Fibroblast of the conjunctiva (primary cell): ENCODE measurements at places on chromosomes 6 and 20.

DNA sequence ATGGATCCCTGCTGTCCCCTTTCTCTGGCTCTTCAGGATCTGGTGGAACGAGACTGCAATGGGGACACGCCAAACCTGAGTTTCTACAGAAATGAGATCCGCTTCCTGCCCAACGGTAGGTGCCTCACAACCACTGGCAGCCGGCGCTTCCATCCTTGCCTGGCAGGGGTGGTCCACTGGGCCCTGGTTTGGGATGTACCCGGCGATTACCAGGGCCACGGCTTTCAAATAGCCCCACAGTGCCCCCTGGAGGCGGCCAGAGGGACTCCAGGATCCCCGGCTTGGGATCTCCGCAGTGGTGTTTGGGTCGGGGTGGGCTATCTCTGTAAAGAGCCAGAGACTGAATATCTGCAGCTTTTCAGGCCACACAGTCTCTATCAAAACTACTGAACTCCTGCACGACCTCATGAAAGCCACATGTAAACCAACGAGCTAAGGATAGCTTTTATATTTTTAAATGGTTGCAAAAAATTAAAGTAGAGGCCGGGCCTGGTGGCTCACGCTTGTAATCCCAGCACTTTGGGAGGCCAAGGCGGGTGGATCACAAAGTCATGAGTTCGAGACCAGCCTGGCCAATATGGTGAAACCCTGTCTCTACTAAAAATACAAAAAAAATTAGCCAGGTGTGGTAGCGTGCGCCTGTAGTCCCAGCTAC is 3.7 kb downstream of the OGFR start:
- DNase-seq = no peak

DNA sequence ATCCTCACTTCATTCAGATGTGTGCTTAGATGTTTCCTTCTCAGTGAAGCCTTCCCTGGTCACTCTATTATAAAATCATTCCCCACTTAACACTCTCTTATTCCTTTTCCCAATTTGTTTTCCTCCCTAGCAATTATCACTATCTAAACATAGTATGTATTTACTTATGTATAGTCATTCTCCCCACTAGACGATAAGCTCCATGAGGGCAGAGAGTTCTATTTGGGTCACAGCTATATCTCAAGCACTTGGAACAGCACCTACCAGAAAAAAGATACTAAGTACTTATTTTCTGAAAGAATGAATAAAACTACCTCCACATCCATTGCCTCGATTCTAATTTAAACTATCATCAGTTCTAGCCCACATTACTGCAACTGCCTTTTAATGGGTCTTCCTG is 36.5 kb downstream of the USP49 start:
- no peak for DNase-seq

- DNase-seq = no peak
Measured at GRCh38 chr20:24236201-24236600, 233.2 kb upstream of the SYNDIG1 start.

GRCh38 chr6:94088870-94089269 is 669.5 kb upstream of the EPHA7 start:
- no peak for DNase-seq

DNA sequence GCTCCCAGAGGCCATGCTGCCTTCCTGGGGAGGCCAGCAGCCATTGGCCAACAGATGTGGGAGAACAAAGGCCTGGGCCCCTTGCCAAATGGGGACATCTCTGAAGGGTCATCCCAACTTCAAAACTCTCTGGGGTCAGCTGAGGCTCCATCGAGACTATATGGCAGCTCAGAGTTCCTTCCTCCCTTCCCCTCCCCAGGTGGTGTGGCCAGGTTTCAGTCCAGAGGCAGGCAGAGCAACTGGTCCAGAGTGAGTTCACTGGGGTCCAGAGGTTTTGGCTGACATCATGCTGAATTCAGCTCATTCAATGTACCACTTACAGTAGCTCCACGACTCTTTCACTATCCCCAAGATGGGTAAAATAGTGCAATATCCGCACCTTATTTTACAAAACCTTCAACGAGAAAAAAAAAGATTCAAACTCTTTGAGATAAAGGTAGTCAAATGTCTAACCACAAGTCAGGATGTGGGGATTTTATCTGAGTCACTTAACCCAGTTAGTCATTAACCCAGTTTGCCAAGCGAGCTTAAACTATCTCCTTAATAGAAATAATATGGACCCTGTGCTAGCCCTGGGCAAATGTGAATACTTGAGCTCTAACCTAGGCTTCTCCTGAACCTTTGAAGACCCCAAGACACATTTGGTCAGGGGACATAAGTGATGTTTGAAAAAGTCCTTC is 108.4 kb upstream of the PLEKHG1 start:
- no peak for DNase-seq

DNA sequence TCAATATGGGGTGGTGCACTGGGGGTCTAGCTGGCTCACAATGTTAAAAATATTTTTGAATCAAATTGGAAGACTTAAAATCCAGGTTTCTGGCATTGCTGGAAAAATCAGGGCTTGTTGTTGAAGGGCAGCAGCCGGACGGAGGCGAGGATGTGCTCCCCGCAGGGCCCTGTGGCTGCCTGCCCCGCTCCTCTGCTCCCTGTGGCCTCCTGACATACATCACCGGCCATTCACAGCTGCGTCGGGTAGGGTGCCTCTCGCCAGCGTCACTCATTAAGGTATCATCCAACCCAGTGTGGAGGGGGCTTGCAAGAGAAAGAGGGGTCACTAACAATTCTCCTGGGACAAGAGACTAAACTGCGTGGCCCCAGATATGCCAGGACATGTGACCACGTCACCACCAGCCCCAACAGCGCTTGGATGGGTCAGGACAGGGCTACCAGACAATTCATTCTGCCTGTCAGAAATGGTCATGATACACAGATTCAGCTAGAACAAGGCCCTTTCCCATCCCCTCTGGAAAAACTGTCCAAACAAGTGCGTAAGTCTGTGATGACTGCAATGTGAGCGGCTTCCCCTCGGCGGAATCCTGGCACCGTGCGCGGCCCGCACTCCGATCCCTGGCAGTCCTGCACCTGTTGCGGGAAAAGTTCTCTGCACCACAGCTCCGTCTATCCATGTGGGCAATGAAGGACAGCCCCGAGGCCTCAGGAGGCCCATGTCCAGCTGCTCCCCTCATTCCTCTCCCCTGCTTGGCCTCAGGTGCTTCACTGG is 12.0 kb downstream of the GATA5 start:
- DNase-seq = no peak

DNA sequence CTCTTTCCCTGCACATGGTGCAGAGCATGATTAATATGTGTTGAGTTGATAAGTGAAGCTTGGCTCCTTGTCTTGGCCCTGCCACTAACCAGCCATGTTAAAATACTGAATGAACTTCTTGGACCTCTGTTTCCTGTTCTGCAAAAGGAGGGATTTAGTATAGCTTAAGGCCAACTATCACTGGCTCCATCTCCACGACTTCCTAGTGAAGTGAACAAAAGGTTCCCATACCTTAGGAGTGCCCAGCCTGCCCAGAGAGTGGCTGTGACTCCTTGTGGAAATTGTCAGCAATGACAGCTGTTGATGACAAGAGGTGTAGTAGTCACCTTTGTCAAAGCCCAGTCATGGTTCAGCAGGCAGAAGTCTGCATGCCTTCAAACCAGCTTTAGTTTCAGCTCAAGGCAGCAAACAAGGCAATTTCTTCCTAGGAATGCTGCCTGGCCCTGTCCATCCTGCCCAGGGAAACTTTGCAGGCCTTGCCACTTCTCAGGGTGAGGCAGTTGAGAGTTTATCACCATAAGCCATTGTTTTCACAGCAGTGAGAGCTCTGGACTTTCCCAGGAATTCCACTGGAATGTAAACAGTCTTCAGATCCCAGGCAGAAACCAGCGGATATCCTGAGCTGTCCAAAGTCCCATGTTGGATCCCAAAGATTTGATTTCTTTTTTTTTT is 169.7 kb upstream of the TNFAIP3 start:
- no peak for DNase-seq

- peak; percentile 22 for DNase-seq
Measured at GRCh38 chr6:136656121-136656520, 105.9 kb upstream of the MAP7 start.

GRCh38 chr6:105593805-105594671 is 191.2 kb upstream of the PREP start:
- peak; percentile 28 for DNase-seq

DNA sequence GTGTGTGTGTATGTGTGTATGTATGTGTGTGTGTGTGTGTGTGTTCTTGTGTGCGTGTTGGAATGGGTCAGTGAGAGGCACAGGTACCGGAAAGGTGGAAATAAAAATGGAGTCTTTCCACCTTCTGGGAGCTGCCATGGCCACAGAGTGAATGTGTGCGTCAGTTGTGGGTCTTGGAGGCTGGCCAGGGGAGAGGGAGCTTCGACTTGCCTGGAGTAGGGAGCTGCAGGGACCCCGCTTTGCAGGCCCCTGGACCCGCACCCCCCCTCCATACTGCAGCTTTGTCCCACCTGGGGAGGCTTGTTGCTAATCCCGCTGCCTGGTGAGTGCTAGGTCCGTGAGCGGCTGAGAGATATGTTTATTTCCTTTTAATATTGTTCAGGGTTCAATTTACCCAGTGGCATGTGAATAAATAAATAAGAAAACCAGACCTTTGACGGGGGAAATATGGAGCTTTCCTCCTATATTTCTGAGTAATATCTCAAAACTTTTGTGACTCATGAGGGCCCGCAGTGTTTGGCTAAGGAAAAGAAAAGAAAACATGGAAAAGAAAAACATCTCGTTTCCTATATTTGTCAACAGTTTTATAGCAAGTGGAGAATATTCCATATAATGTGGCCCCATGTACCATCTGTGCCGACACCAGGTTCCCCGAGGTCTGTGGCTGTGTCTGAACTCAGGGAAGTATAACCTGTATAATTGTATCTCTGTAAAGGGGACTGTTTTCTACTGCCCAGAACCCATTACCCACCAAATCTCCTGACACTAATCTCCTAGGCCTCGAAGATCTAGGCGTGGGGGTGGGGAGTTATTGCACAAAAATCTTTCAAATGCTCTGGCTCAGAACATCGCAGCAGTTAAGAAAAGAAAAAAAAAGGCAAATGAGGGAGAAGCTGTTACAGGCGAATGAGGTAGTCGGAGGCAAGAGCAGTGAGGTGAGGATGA is 24.6 kb upstream of the CCDC167 start:
- DNase-seq = no peak

- no peak for DNase-seq
Measured at GRCh38 chr20:38178065-38178491, 13.0 kb upstream of the TGM2 start.

GRCh38 chr6:31879143-31879542 is 346 bp upstream of the SLC44A4 start:
- DNase-seq = no peak

DNA sequence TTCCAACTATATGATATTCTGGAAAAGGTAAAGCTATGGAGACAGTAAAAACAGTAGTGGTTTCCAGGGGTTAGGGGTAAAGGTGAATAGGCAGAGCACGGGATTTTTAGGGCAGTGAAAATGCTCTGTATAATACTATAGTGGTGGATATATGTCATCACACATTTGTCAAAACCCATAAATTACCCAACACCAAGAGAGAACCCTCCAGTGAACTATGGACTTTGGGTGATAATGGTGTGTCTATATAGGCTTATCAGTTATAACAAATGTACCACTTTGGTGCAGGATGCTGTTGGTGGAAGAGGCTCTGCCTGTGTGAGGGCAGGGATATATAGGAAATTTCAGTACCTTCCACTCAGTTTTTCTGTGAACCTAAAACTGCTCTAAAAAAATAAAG is 149.9 kb downstream of the GPX5 start:
- no peak for DNase-seq

- DNase-seq = no peak
Measured at GRCh38 chr6:155883741-155884140, 428.1 kb upstream of the NOX3 start.

DNA sequence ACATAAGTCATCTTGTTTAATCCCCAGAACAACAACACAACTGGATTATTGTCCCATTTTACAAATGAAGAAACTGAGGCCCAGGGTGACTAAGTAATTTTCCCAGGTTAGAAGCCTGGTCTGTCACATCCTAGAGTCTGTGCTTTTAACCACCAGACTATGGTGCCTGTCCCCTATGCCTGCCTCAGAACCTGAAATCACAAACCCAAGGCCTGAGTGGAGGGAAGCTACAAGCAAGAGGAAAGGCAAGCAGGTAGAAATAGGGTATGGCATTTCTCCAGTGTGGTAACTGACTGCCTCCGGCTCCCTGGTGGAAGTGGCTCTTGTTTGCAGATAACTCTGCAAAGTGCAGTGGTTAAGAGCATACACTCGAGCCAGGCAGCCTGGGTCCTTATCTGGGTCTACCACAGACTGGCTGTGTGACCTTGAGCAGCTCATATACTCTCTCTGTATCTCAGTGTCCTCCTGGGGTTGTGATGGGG is 2.5 kb downstream of the TMEM63B start:
- no peak for DNase-seq

- DNase-seq = peak; percentile 85
Measured at GRCh38 chr6:30876039-30876730, 8.1 kb upstream of the DDR1 start.

DNA sequence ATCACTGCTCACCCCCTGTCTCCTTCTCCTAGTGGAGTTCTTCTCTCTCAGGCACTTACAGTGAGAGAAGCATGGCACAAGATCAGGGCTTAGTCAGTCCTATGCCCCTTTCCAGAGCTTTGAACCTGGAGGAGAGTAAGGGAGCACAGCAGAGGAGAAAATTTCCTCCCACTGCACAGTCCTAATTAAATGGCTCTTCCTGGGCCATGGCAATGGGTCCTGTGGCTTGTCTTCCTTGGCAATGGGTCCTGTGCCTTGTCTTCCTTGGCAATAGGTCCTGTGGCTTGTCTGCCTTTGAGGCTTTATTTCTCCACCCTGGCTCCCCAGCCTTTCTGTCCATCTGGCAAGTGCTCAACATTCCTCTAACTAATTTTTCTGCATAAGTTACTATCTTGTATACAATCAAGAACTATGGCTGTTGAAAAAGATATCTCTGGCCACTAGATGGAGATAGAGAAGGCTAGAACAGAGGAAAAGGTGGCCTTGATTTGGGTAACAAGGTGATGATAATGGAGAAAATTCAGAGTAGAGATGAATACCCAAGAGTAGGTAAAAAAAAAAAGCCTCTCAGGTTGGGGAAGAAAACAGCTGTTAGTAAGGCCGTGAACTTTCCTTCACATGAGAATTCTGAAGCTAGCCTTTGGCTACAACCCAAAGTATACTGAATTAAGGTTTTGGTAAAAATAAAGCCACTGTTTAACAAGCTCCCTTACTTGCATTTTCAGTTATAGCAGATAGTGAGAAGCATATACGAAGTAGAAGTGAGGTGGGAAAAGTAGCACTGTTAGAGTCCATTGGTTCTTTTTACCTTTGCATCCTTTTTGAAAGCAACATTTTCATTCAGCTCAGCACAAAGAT is 504.9 kb downstream of the DOK5 start:
- no peak for DNase-seq

GRCh38 chr6:37559501-37559900 is 59.8 kb upstream of the CCDC167 start:
- DNase-seq = no peak

DNA sequence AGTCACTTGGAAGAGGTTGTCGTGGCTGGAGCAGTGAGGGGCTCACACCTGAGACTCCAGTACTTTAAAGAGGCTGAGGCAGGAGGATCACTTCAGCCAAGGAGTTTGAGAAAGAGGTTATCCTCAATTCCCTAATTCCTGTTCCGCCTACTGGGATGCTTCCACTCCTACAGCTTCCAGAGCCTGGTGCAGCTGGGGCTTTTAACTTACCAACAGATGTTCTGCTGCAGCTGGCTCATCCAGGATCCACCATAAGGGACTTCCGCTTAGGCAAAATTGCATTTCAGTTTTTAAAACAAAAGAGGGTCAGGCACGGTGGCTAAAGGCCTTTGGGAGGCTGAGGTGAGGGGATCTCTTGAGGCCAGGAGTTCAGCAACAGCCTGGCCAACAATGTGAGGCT is 59.1 kb upstream of the CDYL start:
- DNase-seq = no peak

- DNase-seq = no peak
Measured at GRCh38 chr20:9409352-9409751, 105.0 kb upstream of the LAMP5 start.
